ENCODE measurements at places on chromosomes 2 and 18.

- peak; percentile 32 for DNase-seq
These were observed 79.4 kb upstream of the TCF7L1 start for GRCh38 chr2:85053802-85054201.

DNA sequence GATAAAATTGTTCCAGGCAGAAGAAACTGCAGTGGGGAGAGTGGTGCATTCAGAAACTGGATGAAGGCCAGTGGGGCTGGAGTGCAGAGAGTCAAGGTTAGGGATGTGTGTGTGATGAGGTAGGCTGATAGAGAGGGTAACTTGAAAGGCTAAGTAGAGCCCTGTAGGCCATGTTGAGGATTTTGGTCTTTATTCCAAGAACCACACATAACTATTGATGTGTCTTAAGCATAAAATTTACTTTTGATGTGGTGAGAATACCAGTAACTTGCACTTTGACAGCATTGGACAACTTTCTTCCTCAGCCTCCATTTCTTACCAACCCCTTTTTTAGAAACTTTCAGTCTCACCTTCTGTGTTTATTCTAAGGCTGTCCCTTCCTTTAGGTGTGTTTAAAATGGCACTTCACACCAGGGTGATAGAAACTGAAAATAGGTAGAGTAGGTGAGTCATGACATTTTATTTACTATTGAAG, 22.6 kb downstream of the MTX2 start:
- no peak for DNase-seq

DNA sequence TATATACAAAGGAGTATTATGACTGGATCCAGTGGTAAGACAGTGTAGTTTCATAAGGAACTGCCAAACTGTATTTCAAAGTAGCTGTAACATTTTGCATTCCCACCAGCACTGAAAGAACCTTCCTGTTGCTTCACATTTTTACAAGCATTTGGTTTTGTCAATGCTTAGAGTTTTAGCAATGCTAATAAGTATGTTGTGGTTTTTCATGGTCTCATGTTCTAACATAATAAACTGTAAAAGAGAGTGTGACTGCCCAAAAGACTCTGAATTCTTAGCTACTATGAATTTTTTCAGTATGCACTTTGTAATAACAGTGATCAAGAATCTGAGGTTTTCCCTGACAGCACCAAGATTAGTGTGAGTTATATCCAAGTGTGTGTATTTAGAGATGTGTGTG, 604.2 kb downstream of the XIRP2 start:
- DNase-seq = no peak

GRCh38 chr2:72757177-72757775, 68.6 kb downstream of the EXOC6B start:
- no peak for DNase-seq

- no peak for DNase-seq
These were observed 4.5 kb downstream of the INPP5D start for GRCh38 chr2:233064530-233065199.

DNA sequence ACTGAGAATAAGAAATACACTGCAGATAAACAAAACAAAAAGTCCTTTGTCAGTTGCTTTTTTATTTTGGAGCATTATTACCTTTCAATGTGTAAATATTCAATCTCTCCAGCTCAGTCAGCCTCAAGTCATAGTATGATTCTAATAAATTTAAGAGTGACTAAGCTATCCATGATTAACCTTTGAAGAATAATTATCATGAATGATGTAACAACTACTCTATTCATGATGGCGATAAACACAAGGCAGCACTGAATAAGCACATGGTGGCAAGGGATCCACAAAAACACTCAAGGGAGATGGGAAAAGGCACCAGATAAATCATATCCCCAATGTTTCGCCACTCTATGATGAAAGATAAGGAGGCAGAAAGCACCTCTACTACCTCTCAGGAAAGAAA, 67.0 kb downstream of the MAP4K3 start:
- no peak for DNase-seq

GRCh38 chr2:212037062-212037461, 501.5 kb downstream of the ERBB4 start:
- no peak for DNase-seq

GRCh38 chr2:152106464-152106863, 7.6 kb upstream of the CACNB4 start:
- no peak for DNase-seq

GRCh38 chr2:162113088-162113775, 38.8 kb downstream of the GCG start:
- no peak for DNase-seq

- no peak for DNase-seq
These were observed 8.7 kb downstream of the PTH2R start for GRCh38 chr2:208415255-208415654.

DNA sequence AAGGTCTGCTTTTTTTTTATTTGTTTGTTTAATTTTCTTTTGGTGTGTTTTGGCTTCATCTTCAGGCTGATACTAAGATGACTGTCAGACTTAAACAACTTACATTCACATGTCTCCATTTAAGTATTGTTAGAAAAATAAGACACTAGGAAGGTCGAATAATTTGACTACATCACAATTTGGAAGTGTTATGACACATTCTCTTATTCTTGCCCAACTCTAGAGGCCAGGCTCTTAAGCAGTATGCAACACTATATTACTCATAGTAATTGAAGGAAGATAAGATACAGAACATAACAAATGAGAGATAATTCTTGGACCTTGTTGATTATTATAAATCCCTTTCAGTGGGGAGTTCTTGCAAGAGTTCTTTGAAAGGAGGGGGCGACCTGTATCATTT, 295.3 kb upstream of the COL3A1 start:
- peak; percentile 34 for DNase-seq

DNA sequence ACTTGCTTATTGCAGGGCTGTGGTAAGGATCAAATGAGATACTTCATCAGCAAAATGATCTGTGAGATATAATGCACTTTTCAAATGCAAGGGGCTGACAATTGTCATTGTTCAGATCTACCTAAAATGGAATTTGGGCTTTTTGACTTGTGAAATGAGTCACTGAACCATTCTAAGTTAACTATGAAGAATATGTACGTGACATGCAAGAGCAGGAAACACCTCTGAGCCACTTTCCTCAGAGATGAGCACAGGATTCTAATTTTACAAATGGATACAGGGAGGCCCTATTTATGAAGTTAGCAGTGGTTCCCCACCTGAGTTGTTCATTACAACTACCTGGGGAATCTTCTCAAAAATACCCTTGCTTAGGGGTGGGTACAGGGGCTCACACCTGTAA, 26.7 kb downstream of the CTLA4 start:
- DNase-seq = no peak

DNA sequence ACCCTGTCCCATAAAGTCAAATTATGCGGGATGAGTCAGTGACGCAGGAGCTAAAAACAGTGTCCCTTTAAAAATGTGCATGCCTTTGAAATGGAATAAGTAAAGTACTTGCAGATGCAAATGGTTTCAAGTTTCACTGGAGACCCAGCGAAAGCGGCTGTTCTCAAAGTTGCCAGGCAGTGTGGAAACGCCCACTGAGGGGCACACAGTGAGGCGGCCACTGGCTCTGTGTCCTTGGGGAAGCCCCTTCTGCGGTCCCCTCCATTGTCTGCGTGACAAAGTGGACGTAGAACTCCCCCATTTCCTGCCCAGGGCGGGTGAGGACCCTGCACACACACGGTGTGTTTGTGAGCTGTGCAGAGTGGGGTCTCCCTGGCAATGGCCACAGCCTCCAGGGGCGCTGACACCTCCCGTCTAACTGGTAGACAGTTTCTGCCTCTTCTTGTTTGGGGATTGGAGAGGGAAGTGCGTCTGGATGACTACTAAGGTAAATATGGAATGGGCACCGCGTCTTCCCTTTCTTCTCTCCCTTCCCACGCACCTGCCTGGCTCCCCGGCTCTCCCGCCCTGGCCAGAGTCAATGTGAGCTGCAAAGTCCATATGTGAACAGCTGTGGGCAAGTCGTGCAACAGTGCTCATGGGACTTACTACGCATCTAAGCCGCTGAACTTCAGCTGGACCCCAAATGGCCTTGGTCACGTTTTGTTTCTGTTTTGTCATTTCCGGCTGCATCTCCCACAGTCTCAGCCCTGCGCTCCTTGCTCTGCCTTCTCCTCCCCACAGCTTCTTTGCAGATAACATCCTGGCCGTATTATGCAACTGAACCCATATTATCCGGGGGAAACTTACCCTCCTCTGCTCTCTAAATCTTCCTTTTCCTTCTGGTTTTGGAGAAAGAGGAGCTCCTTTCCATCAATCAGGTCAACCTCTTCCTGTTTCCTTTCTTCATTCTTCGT, 33.7 kb upstream of the ZNF516 start:
- DNase-seq = peak; percentile 51

DNA sequence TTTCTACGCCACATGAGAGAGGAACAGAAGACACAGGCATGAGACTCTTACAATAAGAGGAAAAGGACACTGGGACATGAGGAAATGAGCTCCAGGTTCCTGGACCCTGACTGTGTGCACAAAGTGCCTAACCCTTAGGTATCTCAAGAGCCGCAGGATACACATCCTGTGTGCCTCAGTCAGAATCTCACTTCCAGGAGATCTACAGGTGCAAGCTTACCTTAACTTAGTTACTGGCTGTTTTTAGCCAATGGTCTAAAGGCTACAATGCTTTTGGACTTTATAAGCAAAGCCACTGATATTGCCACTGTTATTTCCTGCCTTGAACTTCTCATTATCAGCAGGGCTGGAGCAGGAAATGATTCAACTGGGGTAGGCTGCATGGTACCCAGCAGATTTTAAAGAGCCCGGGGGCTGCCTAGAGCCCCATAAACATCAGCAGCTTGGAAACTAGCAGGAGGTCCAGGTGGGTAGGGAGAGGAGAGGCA, 254.4 kb downstream of the ZNF521 start:
- no peak for DNase-seq

- DNase-seq = no peak
These were observed 1084.7 kb upstream of the NXPH2 start for GRCh38 chr2:139864821-139865302.

DNA sequence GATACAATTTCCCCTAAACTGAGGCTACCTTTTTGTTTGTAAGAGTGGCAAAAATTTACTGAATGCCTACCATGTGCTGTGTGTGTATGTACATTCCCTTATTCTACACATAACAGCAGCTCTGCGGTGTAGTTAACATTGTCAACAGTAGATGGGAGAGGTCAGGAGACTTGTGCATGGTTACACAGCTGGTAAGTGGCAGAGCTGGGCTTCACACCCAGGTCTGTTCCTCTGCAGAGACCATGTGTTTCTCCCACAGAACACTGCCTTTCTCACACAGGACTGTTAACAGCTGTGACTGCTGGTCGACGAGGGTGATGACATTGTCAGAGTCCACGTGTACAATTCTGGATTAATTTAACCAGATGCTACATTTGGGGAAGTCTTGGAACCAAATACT, 49.1 kb downstream of the EML6 start:
- no peak for DNase-seq

DNA sequence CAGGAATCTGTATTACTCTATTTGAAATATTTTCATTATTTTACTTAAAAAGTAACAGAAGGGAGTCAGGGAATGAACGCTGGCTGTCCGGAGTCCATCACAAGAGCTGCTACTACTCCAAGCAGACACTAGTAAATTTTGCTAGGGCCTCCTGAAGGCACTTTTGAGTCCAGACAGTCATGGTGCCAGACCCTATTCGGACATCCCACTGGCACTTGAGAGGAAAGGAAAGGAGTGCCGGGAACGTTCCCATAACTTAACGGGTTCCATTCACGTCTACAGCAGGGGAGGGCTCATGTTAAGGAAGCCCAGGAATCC, 563 bp upstream of the GMCL1 start:
- DNase-seq = no peak

GRCh38 chr2:65913813-65914212, 481.4 kb upstream of the SPRED2 start:
- DNase-seq = no peak

- no peak for DNase-seq
These were observed 163.0 kb downstream of the TMEM200C start for GRCh38 chr18:5732318-5732717.

DNA sequence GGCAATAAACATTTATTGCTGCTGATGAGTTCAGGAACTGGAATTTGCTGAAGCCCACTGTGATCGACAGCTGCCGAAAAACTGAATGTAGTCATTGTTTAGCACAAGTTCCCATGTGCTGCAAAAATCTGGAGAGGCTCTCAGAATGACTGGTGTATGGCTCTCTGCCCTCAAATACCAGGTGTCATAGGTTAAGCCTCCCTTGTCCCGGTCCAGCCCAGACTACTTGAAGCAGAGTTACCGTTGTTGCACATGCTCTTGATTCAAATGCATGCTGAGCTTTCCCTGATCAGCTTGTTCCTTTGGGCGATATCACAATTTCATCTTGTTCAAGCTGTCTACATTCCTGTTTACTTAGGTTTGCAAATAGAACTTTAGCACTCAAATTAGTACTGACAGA, 625.2 kb downstream of the CPS1 start:
- no peak for DNase-seq

- no peak for DNase-seq
These were observed 60.2 kb upstream of the MAP4K3 start for GRCh38 chr2:39497082-39497801.

DNA sequence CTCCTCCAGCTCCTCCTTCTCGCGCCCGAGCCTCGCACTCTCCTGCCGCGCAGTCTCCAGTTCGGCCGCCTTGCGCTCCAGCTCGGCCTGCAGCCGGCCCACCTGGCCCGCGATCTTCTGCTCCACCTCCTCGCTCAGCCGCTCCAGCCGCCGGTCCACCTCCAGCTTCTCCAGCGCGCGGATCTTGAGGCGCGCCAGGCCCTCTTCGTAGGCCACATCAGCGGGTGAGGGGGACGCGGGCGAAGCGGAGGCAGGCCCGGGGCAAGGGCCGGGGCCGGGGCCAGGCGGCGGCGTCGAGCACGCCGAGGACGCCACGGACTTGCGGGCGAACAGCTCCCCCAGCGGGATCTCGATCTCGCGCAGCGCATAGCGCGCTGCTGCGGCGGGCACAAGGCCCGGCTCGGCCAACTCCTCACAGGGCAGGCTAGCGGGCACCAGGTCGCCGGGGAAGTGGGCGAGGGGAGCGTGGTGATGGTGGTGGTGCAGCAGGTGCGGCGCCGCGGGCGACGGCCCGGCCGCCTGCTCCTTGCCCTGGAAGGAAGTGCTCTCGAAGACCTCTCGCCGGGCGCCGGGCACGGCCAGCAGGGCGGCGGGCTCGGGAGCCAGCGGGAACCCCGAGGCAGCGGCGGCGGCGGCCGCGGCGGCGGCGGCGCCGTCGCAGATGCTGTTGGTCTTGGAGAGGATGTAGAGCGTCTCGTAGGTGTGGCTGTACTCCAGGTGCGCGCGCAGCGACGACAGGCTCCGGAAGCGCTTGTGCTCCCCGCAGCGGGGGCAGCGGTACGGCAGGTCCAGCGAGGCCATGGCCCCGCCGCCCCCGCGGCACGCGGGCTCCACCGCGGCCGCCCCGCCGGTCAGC, 15.2 kb downstream of the FBXO41 start:
- DNase-seq = no peak

DNA sequence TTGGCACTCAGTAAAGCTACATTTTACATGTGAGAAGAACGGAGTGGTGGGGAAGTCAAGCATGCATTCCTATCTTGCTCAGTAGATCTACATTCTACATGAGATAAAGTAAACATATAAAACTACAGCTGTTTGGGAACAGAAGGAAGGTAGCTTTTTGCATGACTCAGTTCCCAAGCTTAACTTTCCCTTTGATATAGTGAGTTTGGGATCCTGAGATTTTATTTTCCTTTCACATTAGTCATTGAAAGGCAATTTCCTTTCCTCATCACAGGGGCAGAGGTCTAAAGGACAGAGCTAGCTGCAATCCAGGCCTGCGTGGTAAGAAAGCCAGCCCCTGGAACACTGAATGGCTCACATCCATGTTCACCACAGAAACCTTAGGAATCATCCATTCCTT, 257.2 kb downstream of the SRBD1 start:
- peak; percentile 87 for DNase-seq

GRCh38 chr18:42426496-42427015, 471.5 kb downstream of the PIK3C3 start:
- DNase-seq = no peak

- peak; percentile 32 for DNase-seq
These were observed 141.4 kb downstream of the SCG2 start for GRCh38 chr2:223460774-223461211.

Data from GM04504 (cell line).